ENCODE measurements at places on chromosomes 11 and 22.

DNA sequence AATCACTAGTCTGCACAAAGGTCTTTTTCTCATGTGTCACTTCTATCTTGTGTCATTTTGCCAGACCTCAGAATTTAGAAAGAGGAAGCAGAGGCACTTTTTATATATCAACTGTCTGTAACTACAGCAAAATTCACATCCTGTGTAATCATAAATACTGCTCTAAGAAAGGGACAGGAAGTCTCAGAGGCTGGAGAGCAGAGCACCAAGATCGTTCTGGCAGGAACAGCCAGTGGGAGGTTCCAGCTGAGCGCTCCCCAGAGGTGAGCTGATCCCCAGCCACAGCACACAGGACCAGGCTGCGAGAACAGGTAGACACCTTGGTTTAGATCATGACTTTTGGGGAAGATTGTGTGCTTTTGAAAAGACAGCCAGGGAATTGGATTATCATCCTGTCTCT is at the start of gene MS4A7:
Gene MS4A7, plus strand, starts transcription at position 179 of the 400 bp plus-strand sequence. CDS start 4,610 bp downstream, outside the sequence.
- DNase-seq = no peak

- DNase-seq = no peak
Observed at GRCh38 chr11:97007283-97007682, 617.5 kb downstream of the JRKL start.

DNA sequence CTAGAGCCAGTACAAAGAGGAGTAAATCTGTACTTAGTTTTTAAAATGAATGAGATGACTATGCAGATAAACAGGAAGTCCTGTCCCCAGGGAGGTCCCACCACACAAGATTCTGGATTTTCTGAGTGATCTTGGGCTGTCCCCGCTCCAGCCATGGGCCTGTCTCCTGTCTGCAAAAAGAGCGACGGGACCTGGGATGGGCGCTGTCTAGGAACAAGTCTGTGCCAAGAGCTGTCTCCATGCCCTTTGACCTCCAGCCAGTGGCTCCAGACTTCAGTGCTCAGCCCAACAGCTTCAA is 6.0 kb downstream of the CSNK1E start:
- DNase-seq = no peak

- DNase-seq = no peak
Observed at GRCh38 chr11:30260813-30261212, 30.0 kb downstream of the FSHB start.

- no peak for DNase-seq
Observed at GRCh38 chr11:100949443-100949842, 180.2 kb downstream of the PGR start.

GRCh38 chr22:20015971-20016733 is 471 bp downstream of the ARVCF start:
- peak; percentile 38 for DNase-seq

GRCh38 chr11:29166306-29166705 is 850.5 kb downstream of the KCNA4 start:
- DNase-seq = no peak

DNA sequence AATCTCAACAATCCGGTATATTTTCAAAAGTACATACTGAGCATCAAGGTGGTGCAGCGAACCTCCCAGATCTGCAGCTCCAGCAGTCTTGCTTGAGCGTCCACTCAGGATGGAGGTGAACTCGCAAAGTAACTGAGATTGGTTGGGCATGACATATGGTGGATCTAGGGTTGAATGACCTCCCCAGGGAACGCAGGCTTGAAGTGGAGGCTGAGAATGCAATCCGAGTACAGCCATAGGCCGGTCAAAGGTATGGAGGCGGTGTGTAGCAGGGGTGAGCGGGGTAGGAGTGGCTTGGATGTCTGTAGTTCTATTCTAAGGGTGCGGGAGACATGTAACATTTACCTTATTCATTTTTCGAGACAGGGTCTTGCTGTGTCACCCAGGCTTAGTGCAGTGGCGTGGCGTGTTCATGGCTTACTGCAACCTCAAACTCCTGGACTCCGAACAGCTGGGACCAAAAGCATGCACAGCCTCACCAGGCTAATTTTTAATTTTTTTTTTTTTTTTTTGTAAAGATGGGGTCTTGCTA is 631 bp upstream of the C22orf39 start:
- peak; percentile 21 for DNase-seq

DNA sequence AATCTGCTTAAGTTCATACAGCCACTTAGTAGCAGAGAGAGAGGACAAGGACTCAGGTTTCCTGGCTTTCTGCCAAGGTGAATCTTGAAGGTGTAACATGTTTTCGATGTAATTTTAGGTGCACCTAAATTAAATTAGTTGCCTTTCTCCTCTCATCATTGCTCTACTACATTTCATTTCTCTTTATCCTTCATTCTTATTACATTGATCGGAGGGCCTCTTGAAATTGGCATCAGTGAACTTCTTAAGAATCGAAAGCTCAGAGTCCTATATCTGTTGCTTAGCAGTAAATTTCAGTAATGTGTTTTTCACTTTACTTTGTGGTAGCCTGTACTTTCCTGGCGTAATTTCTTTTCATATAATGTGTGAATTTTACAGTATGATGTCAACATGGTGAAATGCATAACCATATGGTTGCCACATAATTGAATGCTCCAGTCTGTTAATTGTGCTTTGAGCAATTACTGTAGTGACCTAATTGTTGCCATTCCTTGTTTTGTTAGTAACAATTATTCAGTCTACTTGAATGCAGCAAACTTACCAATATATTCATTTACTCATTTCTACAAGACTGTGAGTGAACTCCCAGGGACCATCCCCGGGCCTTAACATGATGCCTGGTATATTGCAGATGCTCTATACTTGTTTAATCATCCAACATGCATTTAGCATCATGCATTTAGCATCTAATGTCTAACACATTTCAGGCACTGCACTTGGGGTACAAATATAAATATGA is 138.1 kb downstream of the MAML2 start:
- DNase-seq = no peak

- peak; percentile 83 for DNase-seq
Observed at GRCh38 chr11:58524232-58525036, 16.5 kb upstream of the OR5B21 start.

GRCh38 chr11:86523738-86524619 is 148.4 kb downstream of the ME3 start:
- peak; percentile 92 for DNase-seq

DNA sequence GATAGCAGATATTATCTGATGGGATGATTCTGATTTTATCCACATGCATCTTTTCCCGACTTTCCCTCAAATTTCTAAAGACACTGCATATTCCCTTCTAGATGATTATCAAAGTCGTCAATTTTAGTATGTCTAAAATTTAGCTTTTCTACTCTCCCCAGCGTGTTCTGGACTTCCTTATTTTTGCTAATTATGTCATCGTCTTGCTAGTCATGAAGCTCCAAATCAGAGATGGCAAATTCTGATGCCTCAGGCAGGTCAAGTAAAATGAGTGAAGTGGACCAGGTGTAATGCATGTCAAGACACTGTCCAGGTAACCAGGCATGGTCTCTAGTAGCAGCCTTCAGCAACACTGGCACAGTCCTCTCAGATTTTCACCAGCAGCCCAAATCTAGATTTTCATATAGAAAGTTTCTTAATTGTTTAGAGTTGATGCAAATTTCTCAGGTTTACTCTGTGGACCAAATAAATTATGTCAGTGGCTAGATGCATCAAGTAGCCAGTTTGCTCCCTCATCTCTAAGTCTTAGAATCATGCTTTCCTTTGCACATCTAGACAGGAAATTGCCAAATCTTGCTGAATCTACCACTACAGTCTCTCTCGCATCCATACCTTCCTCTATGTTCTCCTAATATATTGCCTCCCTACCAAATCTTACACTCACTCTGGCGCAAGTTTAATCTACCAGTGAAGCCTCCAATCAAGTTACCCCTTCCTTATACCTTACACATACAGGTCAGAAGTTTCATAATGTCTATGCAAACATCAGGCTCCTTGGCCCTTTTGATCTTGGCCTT is 10.6 kb downstream of the HSD17B12 start:
- DNase-seq = no peak

DNA sequence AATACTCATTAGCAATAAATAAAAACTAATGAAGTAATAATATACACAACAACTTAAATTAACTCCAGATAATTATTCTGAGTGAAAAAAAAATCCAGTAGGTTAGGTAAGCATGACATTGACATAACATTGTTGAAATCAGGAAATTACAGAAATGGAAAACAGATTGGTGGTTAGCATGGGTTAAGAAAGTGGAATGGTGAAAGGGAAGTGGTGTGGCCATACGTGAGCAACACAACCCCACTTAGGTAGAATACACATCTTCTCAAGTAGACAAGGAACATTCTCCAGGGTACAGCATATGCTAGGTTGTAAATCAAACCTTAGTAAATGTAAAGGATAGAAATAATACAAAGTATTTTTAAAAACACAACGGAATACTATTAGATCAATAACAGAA is 30.2 kb upstream of the CLTCL1 start:
- DNase-seq = no peak

DNA sequence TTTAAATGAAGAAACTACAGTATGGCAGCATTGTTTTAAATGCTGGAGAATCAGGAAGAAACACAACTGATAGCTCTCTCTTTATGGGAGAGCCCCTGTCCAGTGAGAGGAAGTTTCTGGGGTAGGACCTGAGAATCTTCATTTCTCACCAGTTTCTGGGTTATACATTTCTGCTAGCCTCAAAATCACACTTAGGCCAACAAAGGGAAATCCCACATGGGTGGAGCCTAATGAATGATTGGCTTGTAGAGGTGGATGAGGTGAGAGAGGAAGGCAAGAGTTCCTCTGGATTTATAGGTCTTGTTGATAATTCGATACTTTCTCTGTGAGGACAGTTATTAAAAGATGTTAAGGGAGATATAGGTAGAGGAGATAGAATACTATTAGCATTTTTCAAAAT is 1397.3 kb upstream of the TENM4 start:
- no peak for DNase-seq

GRCh38 chr11:130881475-130882137 is 34.7 kb downstream of the SNX19 start:
- no peak for DNase-seq

DNA sequence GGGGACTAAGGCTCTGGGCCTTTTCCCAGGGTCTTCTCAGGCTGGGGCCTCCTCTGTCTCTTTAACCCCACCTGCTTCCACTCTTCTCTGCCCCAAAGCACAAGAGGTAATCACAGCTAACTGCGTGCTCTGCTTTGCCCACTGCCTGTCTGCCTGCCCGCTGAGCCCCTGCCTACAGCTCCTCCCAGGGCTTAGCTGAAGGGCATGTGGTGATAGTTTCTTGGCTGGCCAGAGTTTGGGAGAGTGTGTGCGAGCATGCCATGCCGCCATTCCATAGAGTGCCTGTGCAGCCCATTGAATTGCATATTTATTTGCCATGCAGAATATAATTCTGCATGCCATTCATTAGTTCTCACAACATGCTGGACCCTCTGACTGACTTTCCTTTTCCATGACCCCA is 32.5 kb downstream of the PHLDB1 start:
- no peak for DNase-seq

- DNase-seq = no peak
Observed at GRCh38 chr11:91041626-91042025, 818.8 kb upstream of the CHORDC1 start.

- DNase-seq = no peak
Observed at GRCh38 chr22:27844256-27844655, 42.7 kb upstream of the MN1 start.

GRCh38 chr11:14342906-14343305 is 16.1 kb downstream of the RRAS2 start:
- DNase-seq = no peak

- DNase-seq = no peak
Observed at GRCh38 chr11:133266986-133267385, 265.3 kb downstream of the OPCML start.

- no peak for DNase-seq
Observed at GRCh38 chr11:30586251-30587144, at the start of gene MPPED2. Gene MPPED2, minus strand, starts transcription at chr11:30586353. Its CDS starts 5,980 bp downstream, at chr11:30580373.

DNA sequence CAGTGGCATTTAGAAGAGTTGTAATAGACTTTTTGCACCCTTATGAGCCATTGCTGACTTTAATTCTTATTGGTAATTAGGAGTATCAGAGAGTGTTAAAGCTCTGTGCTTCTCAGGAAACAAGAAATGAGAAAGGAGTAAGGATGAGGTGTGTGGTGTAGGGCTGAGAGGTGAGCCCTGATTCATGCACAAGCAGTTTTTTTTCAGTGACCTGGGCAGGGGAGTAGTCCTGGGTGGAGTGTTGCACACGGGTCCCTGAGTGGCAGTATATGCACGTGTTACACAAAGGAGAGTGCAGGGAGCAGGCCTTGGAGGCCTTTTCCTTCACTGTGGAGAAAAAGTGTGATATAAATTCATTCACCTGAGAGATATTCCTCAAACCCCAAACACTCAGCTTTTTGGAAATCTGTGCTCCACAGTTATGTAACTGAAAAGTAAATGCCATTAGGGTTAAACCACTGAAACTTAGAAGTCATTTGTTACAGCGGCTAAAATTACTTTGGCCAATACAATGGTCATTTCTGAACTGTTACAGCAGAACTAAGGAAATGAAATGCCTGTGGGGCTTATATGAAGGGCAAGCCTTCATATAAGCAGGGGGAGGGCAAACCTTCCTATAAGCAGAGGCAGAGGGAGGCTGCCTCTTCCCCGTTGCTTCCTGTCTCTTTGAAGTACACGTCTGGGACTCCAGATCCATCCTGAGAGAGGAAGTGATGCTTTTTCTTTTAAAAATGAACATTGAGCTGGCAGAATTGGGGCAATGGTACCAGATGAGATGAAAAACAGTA is 62.6 kb upstream of the OLFML1 start:
- DNase-seq = no peak

DNA sequence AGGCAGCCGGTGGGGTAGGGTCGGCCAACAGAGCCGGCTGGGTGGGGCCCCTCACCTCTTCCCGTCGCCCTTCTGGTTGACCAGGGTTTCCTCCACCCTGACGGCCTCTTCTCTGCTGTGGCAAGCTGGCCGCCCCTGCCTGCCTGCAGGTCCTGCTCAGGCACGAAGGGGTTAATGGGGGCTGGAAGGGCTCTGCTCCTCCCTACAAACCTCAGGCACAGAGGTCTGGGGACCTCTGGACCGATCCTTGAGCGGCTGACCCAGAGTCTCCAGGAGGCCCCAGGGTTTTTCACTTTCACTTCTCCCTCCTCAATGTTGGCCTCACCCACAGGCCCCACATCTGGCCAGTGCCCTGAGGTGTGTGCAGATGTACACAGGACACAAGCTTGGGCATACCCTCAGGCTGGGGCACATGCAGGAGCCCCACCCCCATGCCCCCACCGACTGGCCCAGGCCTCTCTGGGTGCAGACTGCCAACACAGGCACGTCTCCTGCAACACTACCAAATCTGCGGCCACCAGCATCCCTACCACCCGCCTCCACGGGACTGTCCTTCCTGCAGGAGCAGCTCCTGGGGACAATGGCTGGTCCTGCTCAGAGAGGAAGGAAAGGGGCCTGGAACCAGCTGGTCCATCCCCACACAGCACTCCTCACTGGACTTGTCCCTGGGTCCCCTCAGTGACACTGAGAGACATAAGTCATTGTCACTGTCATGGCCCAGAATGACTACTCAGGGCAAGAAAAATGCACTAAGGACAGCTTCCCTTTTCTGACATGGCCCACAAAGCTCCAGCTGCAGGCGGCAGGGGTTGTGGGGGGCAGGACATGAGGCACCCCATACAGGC is 3.2 kb upstream of the TBX1 start:
- no peak for DNase-seq

DNA sequence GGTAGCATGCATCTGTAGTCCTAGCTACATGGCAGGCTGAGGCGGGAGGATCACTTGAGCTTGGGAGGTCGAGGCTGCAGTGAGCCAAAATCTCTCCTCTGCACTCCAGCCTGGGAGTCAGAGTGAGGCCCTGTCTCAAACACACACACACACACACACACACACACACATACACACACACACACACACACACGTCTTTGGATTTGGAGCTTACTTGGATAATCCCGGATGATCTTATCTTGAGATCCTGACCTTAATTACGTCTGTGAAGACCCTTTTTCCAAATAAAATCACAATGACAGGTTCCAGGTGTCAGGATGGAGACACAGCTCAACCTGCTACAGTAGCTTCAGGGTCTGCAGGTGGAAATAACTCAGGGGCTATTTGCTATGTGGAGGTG is 1.1 kb downstream of the UPB1 start:
- no peak for DNase-seq
